ENCODE measurements at places on chromosomes 4 and X.

DNA sequence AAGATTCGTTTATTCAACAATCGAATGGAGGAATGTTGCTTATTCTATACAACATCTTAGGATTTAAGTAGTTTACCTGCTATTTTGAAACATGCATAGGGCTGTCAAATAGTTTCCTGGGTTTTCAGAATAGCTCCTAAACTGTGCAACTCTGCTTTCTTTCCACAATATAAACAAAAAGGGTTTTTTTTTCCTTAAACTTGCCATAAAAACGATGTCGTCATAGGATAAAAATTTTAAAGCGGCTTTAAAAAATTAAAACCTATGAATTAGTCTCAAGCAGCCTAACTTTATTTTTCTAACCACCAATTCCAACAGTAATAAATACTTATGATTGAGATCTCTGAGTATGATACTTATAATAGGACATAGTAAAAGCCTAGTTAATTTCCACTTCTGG lies 21.6 kb upstream of the STIM2 start:
- DNase-seq: no peak

GRCh38 chrX:77502951-77503525 lies 55.8 kb downstream of the FGF16 start:
- DNase-seq: no peak

GRCh38 chr4:112982680-112983079 lies 66.8 kb upstream of the ANK2 start:
- DNase-seq: no peak

GRCh38 chr4:42080306-42080705 lies 72.1 kb downstream of the BEND4 start:
- DNase-seq: no peak

DNA sequence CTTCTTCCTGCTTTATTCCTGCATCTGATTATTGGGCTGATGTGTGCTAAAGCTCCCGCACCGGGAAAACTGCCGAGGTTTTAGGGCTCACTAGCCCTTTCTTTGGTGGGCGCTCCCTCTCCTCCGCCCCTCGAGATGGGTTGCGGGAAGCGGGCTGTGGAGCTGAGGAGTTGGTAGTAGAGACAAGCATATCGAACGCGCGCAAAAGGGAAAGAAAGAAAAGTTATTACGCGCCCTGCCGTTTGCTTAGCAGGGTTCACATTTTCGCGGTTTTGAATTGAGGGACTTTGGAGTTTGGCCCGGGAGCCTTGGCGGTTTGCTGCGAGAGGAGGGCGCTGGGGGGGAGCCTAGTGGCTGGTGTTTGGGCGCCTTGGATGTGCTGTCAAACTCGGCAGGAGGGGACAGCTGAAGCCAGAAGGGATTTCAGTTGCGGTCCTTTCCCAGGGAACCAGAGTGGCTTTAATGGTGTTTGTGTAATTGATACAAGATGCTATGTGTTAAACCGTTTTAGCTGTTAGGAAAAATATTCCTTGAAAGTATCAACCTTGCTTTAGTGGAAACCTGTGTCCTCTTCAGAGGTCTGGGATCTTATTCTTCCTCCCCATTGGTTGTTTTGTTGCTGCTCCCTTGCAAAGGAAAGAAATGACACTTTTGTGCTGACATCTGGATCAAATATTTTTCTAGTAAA lies 1.1 kb downstream of the GAB1 start:
- peak; percentile 23 for DNase-seq

GRCh38 chrX:150495496-150495895 lies 72.9 kb upstream of the MTM1 start:
- DNase-seq: no peak

- DNase-seq: no peak
Observed at GRCh38 chr4:76061982-76062381, 12.5 kb upstream of the ART3 start.

- no peak for DNase-seq
Observed at GRCh38 chr4:1462768-1463075, 56.5 kb upstream of the NKX1-1 start.

- no peak for DNase-seq
Observed at GRCh38 chr4:6497796-6498195, 25.4 kb upstream of the PPP2R2C start.

GRCh38 chrX:24002167-24002566 lies 24.8 kb downstream of the KLHL15 start:
- DNase-seq: no peak

DNA sequence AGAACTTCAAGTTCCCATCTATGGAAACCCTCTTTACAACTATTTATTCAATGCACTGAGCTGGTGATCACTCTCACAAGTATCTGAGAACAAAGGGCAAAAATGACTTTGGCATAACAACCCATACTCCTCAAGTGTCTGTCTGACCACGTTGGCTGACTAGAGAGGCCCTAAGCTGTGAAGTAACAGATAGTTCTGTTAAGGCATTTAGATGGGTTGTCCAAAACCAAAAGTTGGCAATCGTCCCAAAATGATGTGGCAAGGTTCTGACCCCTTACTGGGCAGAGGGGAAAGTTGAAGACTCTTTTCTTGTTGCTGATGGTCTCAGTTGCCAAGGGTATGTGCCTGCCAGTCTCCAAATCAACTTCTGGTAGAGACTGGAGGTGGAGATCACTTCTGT lies 524.8 kb downstream of the PPARGC1A start:
- no peak for DNase-seq

- peak; percentile 30 for DNase-seq
Observed at GRCh38 chr4:121192480-121192879, 28.4 kb upstream of the TNIP3 start.

DNA sequence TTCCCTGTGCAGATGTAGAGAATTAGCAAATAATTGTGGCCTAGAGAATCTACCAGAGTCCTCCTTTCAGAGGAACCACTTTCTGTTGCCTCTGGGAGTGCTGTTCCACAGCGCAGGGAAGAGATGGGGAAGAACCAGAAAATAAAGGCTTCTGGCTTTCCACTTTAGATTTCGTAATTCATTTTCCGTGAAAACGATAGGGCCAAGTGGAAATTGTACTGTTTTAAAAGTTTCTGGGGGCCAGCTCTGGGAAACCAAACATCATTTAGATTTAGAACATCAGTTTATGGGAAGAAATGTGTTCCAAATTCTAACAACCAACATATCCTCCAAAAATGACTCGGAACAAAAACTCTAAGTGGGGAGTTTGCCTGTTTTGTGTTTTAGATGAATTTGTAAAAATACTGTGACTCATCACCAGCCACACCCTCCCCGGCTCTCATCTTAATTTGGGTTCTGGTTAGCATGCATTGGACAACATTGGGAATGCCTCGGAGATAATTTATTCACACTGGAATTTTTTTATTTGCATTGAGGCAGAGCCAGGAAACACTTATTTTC lies 65.2 kb upstream of the LNX1 start:
- DNase-seq: no peak

- no peak for DNase-seq
Observed at GRCh38 chr4:84239278-84239845, 259.7 kb downstream of the NKX6-1 start.

GRCh38 chrX:67622053-67622585 lies 78.3 kb downstream of the AR start:
- DNase-seq: no peak

DNA sequence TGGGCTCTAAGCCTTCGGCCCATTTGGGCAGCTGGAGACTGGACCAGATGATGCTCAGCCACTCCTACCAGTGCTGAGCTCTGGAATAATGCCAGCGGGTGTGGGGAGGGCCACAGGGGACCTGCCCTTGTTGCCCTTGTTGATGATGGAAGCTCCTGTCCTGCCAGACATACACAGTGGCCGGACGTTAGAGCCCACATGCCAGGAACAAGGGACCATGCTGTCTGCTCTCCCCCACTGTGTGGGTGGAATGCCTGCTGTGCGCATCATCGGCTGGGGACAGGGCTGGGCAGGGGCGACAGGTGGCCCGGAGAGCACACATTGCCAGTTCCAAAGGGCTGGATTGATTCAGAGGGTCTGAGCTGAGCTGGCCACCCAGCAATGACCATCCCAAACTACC lies 2.0 kb downstream of the ABLIM2 start:
- DNase-seq: no peak
